SJSA1 (cell line): ENCODE measurements at places on chromosomes 5 and 9. TPM values are rescaled to one million over a fixed set of nuclear protein-coding genes. Genes with fewer than 3 reads are reported as not detected.

DNA sequence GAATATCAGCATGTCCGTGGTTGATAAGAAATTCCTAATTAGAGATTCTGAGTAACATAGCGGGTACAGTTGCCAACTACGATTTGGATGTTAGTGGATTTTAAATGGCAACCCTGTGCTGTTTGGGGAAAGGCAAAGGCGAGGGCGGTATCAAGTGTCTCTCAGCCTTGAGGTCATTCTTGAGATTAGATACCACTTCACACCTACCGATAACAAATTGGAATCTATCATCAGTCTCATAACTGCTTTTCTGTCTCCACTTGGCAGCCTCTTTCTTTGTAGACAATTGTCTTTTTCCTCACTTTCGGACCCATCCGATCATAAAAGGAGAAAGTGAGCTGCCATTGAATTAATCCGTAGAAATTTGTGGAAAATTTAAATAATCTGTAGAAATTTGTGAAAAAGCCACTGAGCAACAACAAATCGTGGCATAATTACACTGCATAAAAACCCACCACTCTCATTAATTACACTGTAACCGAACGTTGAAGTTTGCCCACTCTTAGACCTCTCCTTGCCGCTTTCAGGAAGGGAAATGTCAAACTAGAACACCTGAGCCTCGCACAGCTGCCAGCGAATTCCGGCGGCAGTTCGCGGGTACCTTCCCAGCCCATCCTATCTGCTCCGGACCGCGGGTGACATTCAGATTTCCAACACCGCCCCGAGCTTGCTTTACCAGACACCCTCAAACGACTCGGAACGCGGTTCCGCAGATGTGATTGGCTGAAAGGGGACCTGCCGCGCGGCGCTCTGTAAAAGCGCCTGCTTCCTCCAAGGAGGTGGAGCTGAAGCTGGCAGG lies 849 bp upstream of the RGMB start:
- peak; percentile 96 for DNase-seq
- H3K4me3 ChIP-seq, result peak overlapping the region; percentile 83
- peaks cover 31% of the 10 kb centered on the region for H3K4me1 ChIP-seq
- H3K27me3 ChIP-seq, result no peaks in the 10 kb centered on the region

The VCAN gene
- 46.0 and 69.4 TPM in 2 replicates for total RNA-seq

GRCh38 chr5:150323092-150323491 lies 20.4 kb upstream of the ARSI start:
- H3K27me3 ChIP-seq, result no peaks in the 10 kb centered on the region
- DNase-seq, result peak; percentile 54
- no peak overlapping the region for H3K27ac ChIP-seq
- no peak overlapping the region for H3K4me3 ChIP-seq
- H3K36me3 ChIP-seq, result no peaks in the 10 kb centered on the region

GRCh38 chr9:4798281-4799032 lies 5.7 kb downstream of the RCL1 start:
- no peaks in the 10 kb centered on the region for H3K27me3 ChIP-seq
- H3K4me3 ChIP-seq, result no peak overlapping the region
- no peak overlapping the region for H3K27ac ChIP-seq
- H3K36me3 ChIP-seq, result no peaks in the 10 kb centered on the region
- DNase-seq, result no peak

The IL9 gene
- total RNA-seq, result not detected in 2 replicates

The NNT gene
- total RNA-seq, result 97.4 and 108 TPM in 2 replicates

The NPR3 gene
- total RNA-seq, result 9.9 and 15.0 TPM in 2 replicates

DNA sequence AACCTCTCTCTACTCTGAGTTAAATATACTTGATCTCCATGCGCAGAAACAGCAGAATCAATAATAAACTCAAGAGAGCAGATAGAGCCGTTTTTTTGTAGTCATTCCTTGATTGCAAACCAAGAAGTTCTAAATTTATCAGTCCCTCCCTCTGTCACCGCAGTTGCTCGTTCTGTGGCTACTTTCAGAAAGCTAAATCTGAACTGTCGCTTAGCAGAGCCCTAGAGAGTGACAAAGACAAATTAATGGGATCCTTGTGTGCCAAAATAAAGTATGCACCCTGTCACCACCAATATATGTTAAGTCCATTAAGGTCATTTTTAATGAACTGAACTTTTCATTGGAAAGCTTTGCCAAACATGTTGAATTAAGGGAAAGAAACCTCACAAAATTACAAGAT lies 218.3 kb downstream of the ADAMTSL1 start:
- no peak overlapping the region for H3K4me3 ChIP-seq
- no peak for DNase-seq
- no peaks in the 10 kb centered on the region for H3K27me3 ChIP-seq
- no peak overlapping the region for H3K27ac ChIP-seq
- no peaks in the 10 kb centered on the region for H3K36me3 ChIP-seq

GRCh38 chr5:6274846-6275543 lies 103.4 kb downstream of the MED10 start:
- DNase-seq, result no peak
- no peaks in the 10 kb centered on the region for H3K36me3 ChIP-seq
- no peak overlapping the region for H3K27ac ChIP-seq
- H3K4me3 ChIP-seq, result no peak overlapping the region

DNA sequence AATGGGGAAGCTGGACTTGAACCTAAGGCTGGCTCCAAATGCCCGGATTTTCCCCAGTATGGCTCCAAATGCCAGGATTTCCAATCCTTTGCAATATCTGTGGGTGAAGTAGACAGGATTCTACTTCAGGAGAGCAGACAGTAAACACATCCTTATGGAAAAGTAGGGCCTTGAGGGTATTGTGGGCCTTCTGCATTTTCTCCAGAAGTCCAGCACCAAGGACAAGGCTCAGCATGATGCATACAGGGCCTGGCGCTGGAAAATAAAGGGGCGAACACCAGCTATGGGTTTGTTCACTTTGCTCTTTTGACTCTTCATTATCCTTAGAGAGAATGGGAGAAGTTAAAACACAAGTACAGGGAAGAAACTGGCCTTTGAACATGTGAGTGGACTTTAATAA lies 347.5 kb downstream of the SEMA5A start:
- H3K36me3 ChIP-seq, result no peaks in the 10 kb centered on the region
- no peak overlapping the region for H3K27ac ChIP-seq
- DNase-seq, result no peak
- no peaks in the 10 kb centered on the region for H3K27me3 ChIP-seq

DNA sequence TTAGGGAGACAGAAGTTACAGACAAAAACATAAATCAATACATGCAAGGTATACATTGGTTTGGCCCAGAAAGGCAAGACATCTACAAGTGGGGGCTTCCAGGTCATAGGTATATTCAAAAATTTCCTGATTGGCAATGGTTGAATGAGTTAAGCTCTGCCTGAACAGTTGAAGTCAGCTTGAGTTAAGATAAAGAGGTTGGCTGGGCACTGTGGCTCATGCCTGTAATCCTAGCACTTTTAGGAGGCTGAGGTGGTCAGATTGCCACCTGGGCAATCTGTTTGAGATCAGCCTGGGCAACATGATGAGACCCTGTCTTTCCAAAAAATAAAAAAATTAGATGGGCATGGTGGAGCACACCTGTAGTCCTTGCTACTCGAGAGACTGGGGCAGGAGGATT lies 16.3 kb downstream of the TMC1 start:
- no peak overlapping the region for H3K27ac ChIP-seq
- H3K27me3 ChIP-seq, result no peaks in the 10 kb centered on the region
- no peak for DNase-seq

The SV2C gene
- total RNA-seq, result not detected in 2 replicates

The ABLIM3 gene
- 24.1 and 32.8 TPM in 2 replicates for total RNA-seq

- no peaks in the 10 kb centered on the region for H3K27me3 ChIP-seq
- no peak overlapping the region for H3K4me3 ChIP-seq
- H3K36me3 ChIP-seq, result no peaks in the 10 kb centered on the region
- no peaks in the 10 kb centered on the region for H3K4me1 ChIP-seq
- DNase-seq, result no peak
- H3K27ac ChIP-seq, result no peak overlapping the region
Measured at GRCh38 chr5:5613261-5613990, 190.9 kb downstream of the ICE1 start.

DNA sequence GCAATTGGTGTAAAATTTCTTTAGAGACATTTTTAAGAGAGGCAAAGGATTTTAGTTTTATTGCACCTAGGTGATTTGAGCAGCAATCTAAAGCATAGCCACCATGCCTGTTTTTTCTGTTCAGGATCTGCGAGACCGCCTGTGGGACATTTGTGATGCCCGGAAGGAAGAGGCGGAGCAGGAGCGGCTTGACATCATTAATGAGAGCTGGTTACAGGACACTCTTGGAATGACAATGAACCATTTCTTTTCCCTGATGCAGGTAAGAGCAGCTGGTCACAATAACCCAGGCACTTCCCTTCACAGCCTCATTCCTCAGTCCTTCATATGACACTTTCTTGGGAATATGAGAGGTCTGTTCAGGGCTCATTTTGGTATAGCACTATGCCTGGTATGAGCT lies 103.2 kb upstream of the IL7R start:
- no peak overlapping the region for H3K27ac ChIP-seq
- no peaks in the 10 kb centered on the region for H3K4me1 ChIP-seq
- H3K27me3 ChIP-seq, result no peaks in the 10 kb centered on the region

- peak overlapping the region; percentile 80 for H3K27ac ChIP-seq
- 0 out of 2 replicates have a peak, but pooled peaks cover 4% of the 10 kb centered on the region for H3K36me3 ChIP-seq
- H3K4me1 ChIP-seq, result peaks cover 31% of the 10 kb centered on the region
- no peak overlapping the region for H3K4me3 ChIP-seq
- DNase-seq, result peak; percentile 68
Measured at GRCh38 chr5:80781356-80781755, 126.6 kb upstream of the DHFR start.

The CTXN3 gene
- not detected in 2 replicates for total RNA-seq

DNA sequence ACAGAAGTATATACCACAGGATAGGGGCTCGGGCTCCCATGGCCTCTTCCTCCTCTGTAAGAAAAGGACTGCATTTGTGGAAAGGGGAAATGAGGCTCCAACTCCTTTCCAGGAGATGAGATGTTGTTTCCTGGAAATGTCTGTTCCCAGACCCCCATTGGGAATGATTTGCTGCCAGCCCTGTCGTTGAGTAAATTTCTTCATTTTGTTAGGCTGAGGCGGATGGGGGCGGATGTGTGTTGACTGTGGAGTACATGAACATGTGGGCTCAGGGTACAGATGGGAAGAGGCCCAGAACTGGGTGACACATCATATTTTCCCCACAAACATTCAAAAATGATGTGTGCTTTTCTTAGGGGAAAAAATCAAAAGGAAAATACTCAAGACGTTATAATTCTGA lies 28.8 kb upstream of the TNFAIP8 start:
- no peak for DNase-seq
- H3K27me3 ChIP-seq, result no peaks in the 10 kb centered on the region
- no peak overlapping the region for H3K4me3 ChIP-seq
- H3K36me3 ChIP-seq, result no peaks in the 10 kb centered on the region
- no peak overlapping the region for H3K27ac ChIP-seq

GRCh38 chr5:160260881-160261815 lies 31.8 kb downstream of the FABP6 start:
- H3K27me3 ChIP-seq, result no peaks in the 10 kb centered on the region
- H3K27ac ChIP-seq, result no peak overlapping the region
- no peak for DNase-seq
- H3K4me3 ChIP-seq, result no peak overlapping the region

The RAD23B gene
- 69.2 and 81.2 TPM in 2 replicates for total RNA-seq
